ENCODE measurements at places on chromosomes 6 and 20.

GRCh38 chr6:13474360-13474759, 13.0 kb downstream of the GFOD1 start:
- no peak for DNase-seq

DNA sequence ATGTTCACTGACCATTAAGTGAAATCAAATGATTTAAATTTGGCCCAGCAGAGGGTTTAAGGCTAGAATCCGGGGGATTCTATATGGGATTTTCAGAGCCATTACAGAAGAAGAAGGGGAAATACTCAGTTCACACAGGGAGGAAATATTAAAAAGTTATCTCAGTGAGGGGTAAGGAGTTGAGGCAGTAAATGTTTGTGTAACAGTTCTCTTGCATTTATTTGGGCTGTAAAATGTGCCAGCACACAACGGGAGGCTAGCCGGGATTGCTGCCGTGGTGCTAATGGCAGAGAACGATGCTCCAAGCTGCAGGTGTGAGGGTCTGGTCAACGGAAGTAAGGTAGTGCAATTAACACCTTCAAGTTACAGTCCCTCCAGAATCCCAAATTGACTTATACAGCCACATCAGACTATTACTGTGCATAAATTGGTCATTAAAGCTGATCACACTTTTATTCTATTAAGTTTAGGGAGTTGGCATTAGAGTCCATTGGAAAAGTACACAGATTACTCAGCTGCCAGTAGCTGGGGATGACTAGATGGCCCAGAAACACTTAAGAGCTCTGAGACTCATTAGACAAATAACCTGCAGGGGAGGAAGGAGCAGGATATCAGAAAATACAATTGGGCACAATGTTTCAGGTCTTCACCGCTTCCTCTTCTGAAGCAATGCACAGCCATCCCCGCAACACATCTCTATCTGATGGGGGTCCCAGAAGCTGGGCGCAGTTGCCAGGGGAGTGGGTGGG, 31.3 kb downstream of the PPP1R3G start:
- DNase-seq, result no peak

GRCh38 chr6:107638493-107638892, 148.6 kb downstream of the SOBP start:
- DNase-seq, result no peak

GRCh38 chr6:45965792-45966191, 49.9 kb downstream of the CLIC5 start:
- no peak for DNase-seq

DNA sequence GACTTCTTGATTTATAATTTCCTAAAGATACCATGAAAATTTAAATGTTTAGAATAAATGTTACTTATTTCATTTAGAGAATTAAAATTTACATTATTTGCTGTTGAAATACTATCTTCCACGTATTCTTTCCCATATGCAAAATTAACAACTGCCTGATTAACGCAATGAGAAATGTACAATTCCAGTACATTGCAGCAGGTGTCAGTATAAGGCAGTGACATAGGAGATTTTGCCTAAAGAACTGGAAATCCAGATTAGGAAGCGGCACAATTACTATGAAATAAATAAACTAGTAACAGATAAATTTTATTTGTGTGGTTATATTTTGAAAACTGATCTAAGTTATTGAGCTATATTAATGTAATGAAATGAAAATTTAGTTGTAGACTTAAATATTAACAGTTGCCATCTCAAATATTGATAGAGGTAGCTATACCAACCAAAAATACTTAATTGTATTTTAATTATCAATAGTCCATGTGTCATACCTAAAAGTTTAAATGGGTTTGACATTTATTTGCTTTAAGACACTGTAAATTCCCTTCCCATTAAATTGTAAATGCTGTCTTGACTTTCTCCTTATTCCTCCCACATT, 300.2 kb downstream of the UTRN start:
- no peak for DNase-seq

GRCh38 chr20:22410556-22411130, 173.7 kb downstream of the FOXA2 start:
- DNase-seq, result no peak

DNA sequence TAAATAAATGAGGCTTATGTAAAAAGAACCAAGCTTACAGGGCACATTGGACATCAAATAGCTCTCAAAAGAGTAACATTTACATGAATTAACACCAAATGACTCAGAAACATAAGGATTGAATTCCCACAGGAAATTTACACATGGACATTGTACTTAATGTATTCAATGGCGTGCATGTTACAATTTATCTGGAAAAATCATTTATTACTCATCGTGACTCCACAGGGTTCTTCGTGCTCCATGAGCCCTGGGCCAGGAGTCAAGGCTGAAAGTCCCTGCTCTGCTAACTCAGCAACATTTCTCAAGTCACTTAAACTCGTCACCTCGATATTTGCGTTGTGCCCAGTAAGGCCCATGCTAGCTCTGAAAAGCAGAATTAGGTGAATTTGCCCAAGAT, 158.5 kb downstream of the PHACTR1 start:
- no peak for DNase-seq

GRCh38 chr6:35058865-35059522, 82.1 kb downstream of the TCP11 start:
- no peak for DNase-seq

DNA sequence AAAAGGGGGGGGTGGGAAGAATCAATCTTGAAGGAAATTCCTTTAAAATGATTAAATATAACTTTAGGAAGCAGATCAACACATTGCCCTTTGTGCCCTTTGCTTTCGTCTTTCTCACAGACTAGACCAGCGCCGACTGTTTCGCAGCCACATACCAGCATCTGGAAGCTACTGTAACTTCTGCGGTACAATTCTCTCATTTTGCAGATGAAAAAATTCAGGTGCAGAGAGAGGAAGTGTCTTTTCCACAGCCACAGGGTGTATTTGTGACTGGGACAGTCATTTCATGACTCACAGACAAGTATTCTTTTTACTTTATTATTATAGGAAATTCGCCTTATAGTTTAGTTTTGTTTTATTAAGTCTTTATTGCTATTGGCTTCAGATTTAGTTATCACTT, 84.2 kb downstream of the UST start:
- peak; percentile 3 for DNase-seq

GRCh38 chr20:50438986-50439407, 71.2 kb upstream of the PTPN1 start:
- no peak for DNase-seq

GRCh38 chr20:44576297-44576696, 6.1 kb upstream of the PKIG start:
- no peak for DNase-seq

DNA sequence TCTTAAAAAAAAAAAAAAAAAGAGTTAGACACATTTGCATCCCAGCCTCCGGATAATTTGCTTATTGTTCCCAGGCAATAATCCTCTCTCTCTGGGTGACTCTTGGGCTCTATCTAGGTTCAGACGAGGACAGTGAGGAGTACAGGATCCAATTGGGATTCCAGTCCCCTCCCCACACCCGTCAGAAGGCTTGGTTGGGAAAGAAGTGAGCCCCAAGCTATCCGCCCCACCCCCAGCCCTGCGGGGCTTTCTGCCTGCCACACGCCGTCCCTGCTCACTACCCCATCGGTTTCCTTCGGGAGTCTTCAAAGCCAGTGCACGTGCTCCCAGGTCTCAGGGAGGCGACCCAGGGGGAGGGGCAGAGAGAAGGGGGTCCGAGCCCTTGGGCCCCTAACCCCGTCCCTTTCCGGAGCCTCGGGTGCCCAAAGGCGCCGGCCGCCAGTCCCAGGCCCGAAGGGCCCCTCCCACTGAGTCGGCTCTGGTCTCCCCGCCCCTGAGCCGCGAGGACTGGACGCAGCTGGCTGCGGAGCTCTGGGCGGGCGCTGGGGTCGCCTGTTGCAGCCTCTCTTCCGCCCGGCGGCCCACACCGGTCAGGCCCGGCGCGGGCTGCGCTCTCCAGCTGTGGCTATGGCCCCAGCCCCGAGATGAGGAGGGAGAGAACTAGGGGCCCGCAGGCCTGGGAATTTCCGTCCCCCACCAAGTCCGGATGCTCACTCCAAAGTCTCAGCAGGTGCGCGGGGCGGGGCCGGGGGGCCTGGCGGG, 2.5 kb downstream of the MYMX start:
- no peak for DNase-seq

DNA sequence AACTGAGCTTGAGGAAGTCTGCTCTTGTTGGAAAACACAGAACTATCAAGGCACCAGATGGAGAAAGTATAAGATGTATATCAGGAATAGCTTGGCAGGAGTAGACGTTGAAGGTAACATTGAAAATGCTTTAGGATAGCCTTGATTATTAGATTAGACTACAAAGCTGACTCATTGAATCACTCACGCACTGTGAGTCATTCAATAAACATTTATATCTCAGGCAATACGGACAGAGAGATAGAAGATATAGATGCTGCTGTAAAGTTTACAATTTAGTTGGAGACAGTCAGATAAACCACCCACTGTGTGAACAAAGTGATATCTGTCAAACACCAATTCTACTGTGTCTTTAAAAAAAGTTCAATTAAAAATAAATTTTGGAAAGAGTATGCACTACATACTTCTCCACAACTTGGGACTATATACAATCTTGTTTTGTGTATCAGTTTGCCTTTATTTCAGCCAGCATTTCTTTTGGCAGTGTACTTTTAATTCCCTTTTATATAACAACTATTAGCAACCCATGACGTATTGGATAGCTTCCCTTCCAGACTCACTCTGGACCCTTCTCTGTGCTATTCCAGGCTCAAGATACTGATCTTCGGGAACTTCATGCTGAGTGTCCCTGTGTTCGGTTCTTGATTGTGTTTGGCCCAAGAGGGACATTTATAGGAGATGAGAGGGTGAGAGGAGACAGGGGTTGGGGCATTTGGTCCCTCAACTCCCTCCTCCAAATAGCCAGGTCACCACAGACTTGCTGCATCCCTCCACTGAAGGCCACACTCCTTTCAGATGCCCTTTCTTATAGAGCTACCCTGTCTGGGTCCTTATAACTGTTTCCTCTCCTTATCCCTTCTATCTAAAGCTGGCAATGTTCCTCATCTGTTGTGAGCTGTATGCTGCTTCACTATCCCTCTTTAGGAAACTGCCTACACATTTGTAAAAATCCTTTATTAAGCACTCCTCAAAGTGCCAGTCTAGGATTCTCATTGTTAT, 176.6 kb upstream of the PTPRK start:
- no peak for DNase-seq

DNA sequence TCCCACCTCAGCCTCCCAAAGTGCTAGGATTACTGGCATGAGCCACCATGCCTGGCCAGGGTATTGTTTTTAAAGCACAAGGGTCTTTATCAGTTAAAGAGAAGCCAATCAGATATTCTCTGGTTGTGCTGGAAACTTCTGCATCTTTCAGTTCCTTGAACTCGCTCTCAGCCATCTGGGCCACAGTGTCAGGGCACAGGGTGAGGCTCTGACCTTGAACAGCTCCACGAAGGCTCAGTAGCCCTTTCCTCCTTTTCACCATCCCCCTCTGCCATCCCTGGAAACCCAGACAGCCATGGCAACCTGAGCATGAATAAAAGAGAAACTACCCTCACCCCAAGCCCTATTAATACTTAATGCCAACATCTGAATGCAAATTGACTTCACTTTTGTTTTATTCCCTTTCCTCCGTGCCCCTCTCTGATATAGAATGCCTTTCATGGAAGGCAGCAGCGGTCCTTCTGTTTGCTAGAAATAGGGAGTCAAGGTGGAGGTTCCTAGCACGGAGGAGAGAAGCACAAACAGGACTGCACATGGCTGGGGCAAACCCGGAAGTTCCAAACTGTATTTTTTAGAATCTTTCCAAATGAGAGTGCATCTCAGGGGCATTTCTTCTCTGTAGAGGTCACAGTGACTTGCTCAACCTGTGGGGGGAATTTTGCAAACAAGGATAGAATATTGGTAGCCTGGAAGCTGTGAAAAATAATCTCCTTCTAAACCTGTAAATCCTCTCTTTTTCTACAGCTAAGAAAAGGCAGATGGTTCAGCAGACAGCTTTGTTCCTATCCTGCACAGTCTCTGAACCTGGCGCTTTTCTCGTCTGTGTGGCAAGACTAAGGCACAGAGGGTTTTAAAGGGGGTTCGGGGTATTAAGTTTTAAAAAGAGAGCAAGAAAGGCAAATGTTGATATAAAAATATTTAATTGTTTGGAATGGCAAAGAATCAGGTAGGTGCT, 176.4 kb upstream of the RREB1 start:
- DNase-seq, result no peak

GRCh38 chr20:7579888-7580287, 360.4 kb downstream of the HAO1 start:
- DNase-seq, result no peak

GRCh38 chr20:4303136-4303535, 287.8 kb upstream of the RNF24 start:
- no peak for DNase-seq

DNA sequence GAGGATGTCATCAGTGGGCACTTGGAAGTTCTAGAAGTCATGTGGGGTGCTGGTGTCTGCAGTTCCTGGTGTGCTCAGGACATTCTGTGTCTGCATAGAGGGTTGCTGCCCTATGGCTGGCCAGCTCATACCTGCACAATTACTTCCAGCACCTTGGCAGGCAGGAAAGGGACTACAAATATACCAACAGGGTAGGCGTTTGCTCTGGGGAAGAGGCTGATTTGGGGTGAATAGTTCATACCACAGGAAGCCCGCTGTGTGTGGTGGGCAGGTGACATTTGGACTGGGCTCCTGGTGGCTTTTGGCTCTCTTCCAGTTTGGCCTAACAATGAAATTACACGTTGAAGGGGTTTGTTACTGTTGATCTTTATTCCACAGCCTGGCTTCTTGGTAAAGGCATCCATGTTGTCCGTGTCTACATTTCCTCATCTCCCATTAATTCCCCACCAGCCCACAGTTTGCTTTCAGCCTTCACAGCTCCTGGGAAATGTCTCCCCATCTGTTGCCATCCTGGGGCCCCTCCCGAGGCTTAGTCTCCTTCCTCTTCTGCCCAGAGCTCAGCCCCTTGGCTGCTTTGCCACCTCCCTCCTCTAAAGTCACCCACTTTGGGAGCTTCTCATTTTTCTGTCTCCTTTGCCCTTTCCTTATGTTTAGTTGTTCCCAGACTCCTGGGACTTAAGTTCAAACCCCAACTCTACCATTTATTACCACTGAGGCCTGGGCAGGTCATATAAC, 88.1 kb downstream of the RSPH3 start:
- DNase-seq, result no peak

GRCh38 chr6:117395164-117395563, 30.6 kb downstream of the ROS1 start:
- DNase-seq, result no peak

DNA sequence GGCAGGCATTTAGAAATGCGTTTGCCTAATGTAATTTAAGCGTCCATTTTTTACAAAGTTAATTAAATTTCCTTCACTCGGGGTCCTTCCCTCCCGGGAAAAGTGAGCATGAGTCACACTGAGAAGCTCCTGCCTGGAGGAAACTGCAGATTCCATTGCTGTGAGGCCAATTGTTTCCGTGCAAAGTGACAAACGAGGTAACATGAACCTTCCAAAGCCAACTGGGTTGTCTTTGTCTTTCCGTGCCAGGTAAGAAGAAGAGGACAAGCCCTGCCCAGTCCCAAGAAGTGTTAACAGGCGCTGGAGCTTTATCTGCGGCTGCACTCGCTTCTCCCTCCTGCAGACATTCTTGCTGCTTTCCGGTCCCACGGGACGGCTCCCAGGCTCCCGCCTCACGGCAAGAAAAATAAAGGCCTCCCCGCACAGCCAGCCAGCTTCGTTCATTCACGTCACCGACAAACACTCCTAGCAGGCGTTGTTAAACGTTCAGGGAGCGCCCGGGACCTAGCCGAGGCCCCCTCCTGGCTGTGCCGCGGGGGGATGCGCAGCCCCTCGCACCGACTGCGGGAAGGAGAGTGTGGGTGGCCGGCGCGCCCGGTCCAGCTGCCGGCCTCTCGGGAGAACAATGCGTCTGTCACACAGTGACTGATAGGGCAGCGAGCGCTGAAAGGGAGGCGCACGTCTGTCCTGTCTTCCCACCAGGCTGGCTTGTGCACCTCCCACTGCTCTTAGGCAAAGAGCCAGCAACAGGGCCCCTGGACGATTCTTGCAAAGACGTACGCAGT, 61.5 kb upstream of the HDDC2 start:
- no peak for DNase-seq

Data from stimulated activated CD8-positive, alpha-beta memory T cell treated with anti-CD3 and anti-CD28 coated beads, Interleukin-4, amount 100 ng/mL, for 1 hour (primary cell).